Right hindlimb (tissue), 1 donor: ENCODE measurements at places on chromosomes 3 and 15.
A peak's percentile ranks its signal among the peaks of the same experiment; 100 is the strongest.

DNA sequence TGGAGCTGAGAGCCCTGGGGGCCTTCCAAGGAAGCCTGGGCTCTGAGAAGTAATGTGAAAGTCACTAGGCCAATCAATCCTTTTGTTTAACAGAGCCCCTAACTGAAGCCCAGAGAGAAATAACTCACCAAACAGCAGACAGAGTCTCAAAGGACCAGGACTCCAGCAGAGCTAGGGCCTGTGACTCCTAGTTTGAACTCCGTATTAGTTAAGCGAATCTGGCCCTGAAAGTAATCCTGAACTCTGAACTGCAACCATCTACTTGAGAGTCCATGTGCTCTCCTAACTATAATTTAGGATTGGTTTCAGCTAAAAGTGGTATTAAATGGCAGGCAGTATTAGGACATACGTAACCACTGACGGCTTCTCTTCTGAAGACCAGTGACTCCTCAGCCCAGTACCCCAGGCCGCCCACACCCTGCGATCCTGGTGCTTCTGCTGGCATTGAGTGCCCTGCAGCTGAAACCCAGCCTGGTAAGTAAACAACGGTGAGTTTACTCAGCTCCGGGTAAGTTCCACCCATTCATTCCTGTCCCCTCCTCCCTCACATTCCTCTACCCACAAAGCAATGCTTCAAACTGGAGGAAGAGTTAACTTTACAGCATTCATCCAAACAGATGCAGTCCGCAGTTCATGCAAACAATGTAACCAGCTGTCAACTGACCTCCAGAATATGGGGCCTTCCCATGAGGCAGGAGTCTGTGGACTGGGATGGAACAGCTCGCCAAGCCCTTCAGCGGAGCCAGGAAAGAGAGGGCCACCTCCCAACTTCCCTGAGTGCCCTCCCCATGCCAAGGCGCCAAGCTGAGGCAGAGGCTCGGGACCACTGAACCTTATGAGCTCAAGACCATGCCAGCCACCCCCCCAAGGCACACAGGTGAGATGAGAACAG lies 7.3 kb downstream of the MYO5C start:
- DNase-seq = no peak

GRCh38 chr3:127822041-127822681 lies at the start of gene MGLL:
Gene MGLL (minus strand): TSS chr3:127822515. CDS start chr3:127822318, 197 bp downstream.
- no peak for DNase-seq

DNA sequence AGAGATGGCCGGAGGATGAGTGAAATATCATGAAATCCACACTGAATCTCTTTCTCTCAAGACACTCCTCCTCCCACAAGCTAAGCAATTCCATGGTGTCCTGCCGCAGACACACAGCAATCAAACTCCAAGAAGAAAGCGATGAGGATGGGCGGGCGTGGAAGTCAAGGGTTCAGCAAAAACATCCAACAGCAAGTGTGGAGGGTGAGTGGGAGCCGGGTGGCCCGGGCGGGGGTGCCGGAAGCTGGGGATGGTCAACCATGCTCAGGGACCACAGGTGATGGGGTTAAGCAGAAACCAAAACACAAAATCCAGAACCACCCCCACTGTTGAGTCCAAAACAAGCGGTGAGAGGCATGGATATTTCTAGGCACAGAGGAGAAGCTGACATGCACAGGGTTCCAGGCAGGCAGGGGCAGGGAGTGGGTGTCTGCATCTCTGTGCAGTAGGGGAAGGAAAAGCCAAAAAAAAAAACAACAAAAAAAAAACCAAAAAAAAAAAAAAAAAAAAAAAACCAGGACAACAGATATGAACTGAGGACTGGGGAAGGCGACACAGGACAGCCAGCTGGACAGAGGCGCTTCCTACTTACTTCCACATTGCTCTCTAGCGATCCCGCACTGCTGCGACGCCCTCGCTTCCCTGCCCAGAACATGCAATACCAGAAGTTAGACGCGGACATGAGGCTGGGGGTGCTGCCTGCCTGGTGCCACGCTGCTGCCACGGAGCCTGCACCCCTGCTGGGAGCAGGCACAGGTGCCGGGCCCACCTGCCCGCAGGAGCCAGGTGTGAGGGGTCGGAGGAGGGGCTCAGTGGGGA lies 61.0 kb upstream of the RPL32 start:
- no peak for DNase-seq

DNA sequence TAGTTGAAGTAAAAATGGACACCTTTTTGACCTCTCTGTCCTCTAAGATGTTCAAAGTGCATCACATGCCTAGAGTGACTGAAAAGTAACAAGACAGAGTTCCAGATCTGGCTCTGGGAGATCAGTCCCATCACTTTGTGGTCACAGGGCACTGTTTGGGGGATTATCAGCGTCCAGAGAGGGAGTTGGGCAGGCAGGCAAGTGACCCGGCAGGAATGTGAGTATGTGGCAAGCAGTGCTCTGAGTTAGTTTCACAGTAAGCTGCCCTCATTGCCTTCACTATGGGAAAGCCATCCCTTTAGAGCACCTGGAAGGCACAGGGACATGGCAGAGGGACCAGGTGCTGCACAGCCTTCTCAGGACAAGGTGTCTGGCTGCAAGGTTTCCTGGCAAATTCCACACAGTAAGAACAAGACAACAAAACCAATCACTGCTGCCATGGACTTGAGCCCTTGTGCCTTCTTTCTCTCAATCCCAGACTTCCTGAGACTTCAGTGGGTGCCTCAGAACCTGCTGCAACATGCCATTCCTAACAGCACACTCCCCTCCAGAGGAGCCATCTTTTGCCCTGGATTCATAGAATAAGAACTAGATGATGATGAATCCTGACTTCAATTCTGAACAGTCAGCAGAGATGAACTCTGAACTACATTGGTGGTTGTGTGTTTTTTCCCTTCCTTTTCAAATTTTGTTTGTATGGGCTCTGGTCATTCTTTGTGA lies 55.2 kb downstream of the TIPARP start:
- no peak for DNase-seq

- no peak for DNase-seq
These were observed 396.3 kb downstream of the LSAMP start for GRCh38 chr3:116048991-116049390.

DNA sequence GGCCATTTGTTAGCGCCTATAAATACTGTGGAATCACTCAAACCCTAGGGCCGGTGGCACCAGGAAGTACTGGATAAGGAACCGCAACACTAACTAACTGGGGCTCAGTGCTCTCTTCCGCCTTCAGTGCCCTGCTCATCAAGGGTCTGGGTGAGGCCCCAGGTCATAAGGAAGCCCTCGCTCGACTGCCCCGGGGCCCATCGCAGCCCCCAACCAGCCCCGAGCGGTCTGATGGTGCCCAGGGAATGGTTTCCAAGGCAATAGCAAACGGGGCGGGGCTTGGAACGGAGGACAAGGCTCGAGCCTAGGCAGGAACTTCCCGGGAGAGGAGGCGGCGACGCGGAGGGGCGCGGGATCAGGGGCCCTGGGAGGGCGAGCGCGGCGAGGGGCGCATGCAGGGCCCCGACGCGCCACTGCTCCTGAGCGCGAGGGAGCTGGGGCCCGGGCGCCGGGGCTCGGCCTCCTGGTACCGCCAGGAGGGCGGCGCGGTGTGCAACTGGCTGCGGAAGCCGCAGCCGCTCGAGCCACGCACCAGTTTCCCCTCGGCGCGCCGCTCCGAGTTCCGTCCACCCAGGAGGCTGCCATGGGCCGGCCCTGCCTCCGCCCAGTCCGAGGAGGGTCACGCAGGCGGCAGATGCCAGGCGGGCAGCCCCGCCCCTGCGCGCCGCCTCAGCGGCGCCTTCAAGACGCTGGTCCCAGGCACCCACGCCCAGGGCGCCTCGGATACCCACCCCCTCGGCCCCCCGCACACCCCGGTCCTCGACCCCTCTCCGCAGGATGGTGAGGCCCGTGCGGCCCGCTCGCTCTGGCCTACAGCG lies at the start of gene TTLL3:
Gene TTLL3, plus strand, starts transcription at position 648 of the 818 bp plus-strand sequence. CDS start 400 bp downstream, outside the sequence.
- peak; percentile 82 for DNase-seq

GRCh38 chr15:81111018-81111417 lies 23.1 kb upstream of the CFAP161 start:
- no peak for DNase-seq

- no peak for DNase-seq
These were observed 74.9 kb downstream of the TOP2B start for GRCh38 chr3:25589783-25590258.

DNA sequence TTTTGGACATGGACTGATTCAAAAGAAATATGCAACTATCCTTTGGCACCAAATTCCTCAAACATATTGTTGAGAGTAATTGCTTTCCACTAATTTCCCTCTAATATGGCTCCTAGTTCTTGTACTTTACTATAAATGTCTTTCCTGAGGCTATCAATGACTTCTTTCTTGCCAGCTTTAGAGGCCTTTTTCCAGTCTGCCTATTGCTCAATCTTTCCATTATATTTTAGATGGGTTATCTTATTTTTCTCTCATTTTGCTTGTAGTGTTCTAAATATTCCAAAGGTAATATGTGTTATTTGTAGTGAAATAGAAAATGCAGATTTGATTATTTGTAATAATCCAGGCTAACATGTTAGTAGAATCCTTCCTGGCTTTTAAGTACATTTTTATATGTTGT lies 11.5 kb upstream of the TEX9 start:
- no peak for DNase-seq

- DNase-seq = no peak
These were observed 35.3 kb downstream of the KLF13 start for GRCh38 chr15:31361764-31362515.

GRCh38 chr3:79018265-79018664 lies 749.5 kb downstream of the ROBO1 start:
- no peak for DNase-seq

DNA sequence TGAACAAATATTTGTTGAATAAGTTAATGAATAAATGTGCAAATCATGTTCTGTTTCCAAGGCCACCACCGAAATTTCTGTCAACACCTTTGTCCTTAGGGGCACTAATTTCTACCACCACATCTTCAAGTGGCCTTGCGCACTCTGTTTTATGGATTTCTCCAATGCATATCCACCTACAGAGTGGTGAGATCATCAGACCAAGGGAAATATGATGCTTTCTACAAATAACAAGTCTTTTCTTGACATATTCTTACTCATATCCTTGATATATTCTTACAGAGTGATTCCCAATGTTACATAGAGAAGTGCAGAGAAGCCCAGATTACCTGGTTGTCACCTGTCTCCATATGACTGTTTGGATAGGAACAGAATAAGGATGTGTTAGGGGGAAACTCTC lies 36.1 kb upstream of the TMCO5A start:
- DNase-seq = no peak

GRCh38 chr3:38253704-38254103 lies 11.9 kb upstream of the SLC22A13 start:
- DNase-seq = no peak

- no peak for DNase-seq
These were observed 49.9 kb downstream of the ACAD9 start for GRCh38 chr3:128929364-128929763.

DNA sequence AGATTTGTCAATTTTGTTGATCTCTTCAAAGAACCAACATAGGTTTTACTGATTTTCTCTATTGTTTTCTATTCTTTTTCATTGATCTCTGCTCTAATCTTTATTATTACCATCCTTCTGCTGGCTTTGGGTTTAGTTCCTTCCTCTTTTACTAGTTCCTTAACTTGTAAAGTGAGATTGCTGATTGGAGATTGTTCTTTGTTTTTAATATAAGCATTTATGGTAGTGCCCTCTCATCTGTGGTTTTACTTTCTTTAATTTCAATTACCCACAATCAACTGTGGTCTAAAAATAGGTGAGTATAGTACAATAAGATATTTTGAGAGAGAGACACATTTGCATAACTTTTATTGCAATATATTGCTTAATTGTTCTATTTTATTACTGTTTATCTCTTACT lies 13.2 kb upstream of the CLRN1 start:
- no peak for DNase-seq

DNA sequence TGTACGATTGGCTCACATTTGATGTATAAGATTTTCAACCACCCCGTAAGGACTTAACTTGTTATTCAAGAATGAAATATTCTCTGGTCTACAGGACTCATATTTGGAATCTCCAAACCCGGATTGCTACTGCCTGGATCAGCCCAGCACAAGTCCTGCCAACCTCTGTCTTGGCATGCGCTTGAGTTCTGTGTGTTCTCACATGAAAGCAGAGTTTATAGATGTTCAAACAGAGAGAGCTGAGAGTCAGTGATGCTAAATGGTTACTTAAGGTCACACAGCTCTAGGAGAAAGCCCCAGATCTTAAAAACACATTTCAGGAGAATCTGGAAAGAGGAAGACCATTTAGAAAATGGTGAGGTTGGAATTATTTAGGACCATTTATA lies 268.0 kb upstream of the TBL1XR1 start:
- DNase-seq = peak; percentile 73

GRCh38 chr3:140093742-140094141 lies 158.8 kb downstream of the CLSTN2 start:
- peak; percentile 85 for DNase-seq

GRCh38 chr3:101602731-101603130 lies 28.8 kb downstream of the PCNP start:
- DNase-seq = no peak

DNA sequence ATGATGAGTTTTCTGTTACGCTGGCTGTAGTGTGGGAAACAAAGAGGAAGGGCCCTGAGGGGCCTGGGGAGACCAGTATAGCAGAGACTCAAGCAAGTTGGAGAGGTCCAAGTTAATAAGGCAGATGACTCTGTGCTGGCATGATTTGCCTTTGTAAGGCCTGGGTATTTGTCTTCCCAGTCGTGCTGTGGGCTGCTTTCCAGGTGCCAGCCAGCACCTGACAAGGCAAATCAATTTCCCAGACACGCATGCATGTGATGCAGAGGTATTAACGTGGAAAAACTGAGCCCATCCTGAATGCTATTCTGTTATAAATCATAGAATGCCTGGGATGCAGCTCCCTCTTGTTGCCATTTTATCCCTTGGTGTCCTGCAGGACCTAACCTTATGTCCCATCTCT lies 175.6 kb downstream of the MFSD1 start:
- DNase-seq = no peak

DNA sequence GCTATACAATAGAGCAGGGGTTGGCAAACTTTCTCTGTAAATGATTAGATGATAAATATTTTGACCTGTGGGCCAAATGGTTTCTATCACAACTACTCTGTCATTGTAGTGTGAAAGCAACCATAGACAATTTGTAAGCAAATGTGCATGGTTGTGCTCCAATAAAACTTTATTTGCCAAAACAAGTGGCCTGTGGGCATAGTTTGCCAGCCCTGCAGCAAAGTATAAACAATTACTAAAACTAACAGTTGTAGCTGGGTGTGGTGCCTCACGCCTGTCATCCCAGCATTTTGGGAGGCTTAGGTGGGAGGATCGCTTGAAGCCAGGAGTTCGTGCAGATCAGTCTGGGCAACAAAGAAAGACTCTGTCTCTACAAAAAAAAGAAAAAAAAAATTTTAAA lies 61.6 kb downstream of the NBEAL2 start:
- no peak for DNase-seq

- no peak for DNase-seq
These were observed 20.3 kb downstream of the CRTAP start for GRCh38 chr3:33134026-33134625.

- DNase-seq = peak; percentile 48
These were observed 20.9 kb downstream of the TRPM1 start for GRCh38 chr15:31080591-31081014.

DNA sequence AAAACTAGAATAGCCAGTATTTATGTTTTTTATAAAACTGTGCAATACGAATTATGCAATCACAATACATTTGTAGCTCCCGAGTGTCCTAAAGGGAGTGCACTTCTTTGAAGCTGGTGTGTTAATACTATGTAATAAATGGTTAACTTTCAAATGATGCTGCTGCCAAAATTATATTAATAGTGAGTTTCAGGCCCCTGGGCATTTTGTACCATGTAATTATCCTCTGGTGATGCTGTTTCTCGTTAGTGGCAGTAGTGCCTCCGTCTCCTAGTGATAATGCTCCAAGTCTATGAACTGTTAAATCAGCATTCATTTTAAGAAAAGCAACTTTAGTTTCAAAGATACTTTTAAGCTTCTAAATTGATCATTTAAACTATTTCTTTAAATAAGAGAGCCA lies 132.7 kb upstream of the BHLHE40 start:
- DNase-seq = no peak
